ENCODE measurements at places on chromosomes 6 and 20.

GRCh38 chr6:131399433-131399832 lies 173.6 kb upstream of the ARG1 start:
- no peak for DNase-seq

DNA sequence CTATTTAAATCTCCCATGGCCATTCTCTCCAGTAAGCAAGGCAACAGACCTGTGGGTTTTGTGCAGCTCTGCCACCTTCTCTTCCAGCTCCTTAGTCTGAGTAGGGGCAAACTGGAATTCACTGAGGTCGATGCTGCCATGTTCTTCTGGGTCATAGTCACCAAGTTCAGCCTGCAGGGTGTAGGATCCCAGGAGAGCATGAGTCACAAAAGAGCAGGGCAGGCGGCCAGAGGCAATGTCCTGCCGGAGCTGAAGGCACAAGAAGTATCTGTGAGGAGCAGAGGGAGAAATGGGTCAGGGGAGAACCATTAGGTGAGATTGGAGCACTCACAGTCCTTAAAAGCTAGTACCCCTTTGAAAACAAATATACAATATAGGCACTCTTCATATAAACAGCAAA lies 73.7 kb downstream of the SMLR1 start:
- DNase-seq: peak; percentile 30

GRCh38 chr6:22101163-22101562 lies 195.7 kb downstream of the PRL start:
- no peak for DNase-seq

DNA sequence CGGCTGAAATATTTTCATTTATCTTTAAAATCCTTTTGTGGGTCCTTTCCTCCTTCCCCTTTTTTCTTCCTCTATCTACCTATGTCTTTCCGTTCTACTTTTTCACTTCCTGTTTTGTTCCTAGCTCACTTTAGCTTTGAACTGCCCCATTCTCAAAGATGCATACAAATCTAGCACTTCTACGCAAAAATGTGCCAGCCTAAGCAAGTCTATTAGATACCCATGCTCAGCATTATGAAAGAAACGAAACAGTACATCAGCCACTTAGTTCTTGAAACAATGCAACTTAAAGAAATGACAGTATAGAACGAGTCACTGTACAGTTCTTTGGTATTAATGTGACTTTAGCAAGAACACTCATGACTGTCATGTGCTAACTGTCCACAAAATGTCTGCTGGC lies 47.3 kb upstream of the MARCKS start:
- DNase-seq: no peak

GRCh38 chr20:32439132-32439829 lies 81.2 kb downstream of the ASXL1 start:
- no peak for DNase-seq

DNA sequence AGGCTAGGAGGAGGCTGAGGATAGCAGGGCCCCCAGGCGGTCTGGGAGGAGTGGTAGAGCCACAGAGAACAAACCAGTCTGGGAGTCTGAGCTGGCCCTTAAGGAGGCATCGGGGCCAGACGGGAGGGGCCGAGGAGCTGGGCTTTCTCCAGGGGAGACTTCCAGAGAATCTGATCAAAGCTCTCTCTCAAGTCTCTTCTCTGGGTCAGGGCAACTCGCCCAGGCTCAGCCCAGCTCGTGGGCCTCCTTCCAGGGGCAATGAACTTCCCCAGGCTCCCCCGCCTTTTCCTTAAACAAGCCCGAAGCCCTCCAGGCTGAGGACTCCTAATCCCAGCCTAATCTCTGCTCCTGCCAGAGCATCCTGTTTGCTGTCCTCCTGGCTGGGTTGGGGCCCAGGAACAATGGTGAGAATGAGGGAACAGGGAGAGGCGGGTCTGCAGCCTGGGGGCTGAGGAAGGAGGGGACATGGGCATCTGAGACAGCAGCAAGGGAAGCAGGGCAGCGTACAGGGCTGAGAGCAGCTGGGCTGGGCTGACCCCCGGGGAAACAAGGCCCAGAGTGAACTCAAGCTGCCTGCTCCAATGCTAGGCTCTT lies 173.6 kb downstream of the ANKRD60 start:
- DNase-seq: peak; percentile 92

DNA sequence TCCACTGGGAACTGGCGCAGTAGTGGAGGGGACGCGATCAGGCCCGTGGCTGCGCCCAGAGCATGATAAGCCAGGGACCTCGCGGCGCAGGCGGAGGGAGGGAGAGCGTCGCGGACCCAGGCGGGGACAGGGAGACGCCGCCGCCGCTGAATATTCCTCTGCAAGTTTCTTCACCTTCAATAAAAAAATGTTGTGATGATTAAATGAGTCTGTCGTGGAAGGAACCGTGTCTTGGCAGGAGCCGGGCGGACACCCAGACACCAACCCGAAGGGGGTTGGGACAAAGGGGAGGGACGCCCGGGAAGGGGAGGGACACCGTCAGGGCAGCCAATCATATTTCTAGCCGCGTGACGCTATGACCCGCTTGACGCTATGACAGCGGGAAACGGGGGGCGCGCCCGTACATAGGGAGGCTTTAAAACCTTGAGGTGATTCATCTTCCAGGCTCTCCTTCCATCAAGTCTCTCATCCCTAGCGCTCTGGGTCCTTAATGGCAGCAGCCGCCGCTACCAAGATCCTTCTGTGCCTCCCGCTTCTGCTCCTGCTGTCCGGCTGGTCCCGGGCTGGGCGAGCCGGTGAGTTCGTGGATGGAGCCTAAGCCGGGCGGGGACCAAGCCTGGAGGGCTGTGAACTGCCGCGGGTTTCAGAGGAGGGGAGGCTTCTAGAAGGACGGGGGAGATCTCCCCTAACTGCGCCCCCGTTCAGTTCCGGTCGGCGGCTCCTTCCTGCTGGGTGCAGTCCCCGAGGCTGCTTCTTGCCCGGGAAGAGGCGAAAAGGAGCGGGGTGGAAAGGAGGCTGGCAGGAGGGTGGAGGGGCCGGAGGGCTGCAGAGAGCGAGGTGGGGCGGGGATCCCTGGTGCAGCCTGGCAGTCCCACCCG lies at the start of gene ULBP2:
ULBP2 (plus strand) TSS at position 432 of the 878 bp plus-strand sequence; CDS start at position 491, 59 bp downstream.
- peak; percentile 81 for DNase-seq

- no peak for DNase-seq
These were observed 256.0 kb downstream of the LY86 start for GRCh38 chr6:6844530-6844929.

- peak; percentile 94 for DNase-seq
These were observed 103.2 kb upstream of the BEND6 start for GRCh38 chr6:56851541-56852259.

DNA sequence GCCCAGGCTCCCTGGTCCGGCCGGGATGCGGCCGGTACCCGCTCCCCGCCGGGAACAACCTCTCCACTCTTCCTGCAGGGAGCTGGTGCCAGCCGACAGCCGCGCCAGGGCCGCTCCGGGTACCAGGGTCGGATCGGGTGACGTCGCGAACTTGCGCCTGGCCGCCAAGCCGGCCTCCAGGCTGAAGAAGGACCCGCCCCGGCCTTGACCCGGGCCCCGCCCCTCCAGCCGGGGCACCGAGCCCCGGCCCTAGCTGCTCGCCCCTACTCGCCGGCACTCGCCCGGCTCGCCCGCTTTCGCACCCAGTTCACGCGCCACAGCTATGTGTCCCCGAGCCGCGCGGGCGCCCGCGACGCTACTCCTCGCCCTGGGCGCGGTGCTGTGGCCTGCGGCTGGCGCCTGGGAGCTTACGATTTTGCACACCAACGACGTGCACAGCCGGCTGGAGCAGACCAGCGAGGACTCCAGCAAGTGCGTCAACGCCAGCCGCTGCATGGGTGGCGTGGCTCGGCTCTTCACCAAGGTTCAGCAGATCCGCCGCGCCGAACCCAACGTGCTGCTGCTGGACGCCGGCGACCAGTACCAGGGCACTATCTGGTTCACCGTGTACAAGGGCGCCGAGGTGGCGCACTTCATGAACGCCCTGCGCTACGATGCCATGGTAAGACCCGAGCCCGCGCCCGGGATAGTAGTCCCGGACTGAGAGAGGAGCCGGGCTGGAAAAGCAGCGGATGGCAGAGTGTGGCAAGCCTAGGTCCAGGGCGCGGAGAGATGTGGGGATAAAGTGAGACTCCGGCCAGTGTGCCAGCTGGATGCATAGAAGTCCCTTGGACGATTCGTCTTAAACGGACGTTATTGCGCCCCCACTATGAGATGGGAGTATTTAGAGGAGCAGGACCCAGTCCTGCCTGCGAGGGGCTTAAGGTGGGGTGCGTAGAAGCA lies at the start of gene NT5E:
NT5E (plus strand) TSS at position 266 of the 942 bp plus-strand sequence; CDS start at position 323, 57 bp downstream.
- peak; percentile 78 for DNase-seq

DNA sequence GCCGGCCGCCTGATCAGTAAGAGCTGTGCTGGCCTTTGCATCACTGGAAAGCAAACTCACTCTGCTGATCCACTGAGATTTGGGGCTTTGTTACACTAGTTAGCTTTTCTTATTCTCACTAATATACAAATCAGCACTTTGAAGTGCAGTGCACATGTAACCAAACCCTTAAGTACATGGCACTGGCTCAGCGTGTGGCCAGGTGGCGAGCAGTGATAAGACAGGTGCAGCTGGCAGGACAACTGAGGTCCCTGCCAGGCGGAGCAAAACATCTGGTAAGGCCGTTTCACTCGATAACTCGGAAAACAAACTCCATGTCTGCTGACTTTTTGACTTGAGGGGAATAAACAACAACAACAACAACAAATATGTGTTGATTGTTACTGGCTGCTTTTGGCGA lies 11.0 kb downstream of the GFRA4 start:
- no peak for DNase-seq

- DNase-seq: no peak
These were observed 106.5 kb upstream of the NT5E start for GRCh38 chr6:85343428-85343827.

DNA sequence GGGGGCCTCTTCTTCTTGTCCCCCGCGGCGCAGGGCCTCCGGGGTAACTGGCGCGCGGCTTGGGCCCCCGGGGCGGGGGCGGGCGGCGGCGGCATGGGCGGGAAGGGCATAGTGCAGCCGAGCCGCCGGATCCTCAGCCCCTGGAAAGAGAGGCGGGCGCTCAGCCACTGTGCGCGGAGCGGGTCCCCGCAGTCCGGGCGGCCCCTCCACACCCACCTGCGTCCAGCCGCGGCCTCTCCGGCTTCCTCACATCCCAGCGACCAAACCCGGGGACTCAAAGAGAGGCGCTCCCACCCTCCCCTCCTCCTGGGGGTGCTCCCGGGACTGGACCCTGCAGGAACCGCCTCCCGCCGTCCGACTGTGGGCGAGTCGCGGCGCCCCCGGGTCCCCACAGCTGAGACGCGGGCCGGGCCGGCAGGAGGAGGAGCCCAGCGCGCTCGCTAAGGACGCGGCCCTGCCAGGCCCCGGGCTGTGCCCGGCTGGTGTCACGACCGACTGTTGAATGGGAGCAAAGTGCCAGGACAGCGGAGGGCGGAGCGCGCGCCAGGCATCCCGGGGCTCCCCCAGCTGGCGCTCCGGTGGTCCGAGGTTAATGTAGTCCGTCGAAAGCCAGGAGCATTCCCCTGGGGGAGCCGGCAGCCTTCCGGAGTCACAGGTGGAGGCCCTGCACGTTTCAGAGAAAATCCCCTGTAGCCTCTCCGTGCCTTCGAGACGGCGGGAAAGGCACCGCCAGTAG lies at the start of gene PRR18:
PRR18 (minus strand) TSS at position 360 of the 736 bp plus-strand sequence; CDS start at position 110, 250 bp downstream.
- DNase-seq: peak; percentile 40

DNA sequence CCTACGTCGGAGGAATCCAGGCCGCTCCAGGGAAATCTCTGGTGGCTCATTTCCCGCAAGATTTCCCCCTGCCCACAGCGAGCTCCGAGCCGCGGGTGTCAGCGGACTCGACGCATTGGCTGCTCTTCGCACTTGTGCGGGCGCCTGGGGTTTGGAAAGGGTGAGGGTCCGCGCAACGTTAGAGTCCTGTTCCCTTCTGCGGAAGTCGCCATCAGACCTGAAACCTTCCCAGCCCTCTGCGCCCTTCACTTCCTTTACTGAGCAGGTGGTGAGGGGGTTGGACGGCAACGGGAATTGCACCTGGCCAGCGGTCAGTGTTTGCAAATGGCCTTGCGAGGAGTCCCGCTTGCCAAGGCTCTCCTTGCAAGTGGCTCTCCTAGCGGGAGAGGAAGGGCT lies 8.4 kb downstream of the PAX1 start:
- DNase-seq: no peak

DNA sequence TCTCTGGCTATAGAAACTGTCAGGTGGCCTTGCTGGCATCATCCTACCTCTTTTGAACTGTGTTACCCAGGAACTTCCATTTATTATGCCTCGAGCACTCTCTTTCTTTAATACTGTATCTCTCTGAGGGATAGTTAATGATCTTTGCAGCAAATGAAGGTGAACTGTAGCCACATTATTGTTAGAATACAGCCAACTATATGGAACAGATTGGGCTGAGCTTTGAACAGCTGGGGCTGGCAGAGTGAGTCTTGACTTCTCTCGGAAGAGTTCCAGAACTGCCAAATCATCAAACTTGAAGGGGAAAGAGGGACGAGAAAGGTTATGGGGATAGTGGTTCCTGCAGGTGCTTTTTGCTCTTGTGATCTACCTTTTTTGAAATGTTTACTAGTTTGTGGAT lies 237.7 kb downstream of the PRL start:
- DNase-seq: no peak

GRCh38 chr6:40535819-40536380 lies 51.3 kb downstream of the LRFN2 start:
- DNase-seq: no peak

DNA sequence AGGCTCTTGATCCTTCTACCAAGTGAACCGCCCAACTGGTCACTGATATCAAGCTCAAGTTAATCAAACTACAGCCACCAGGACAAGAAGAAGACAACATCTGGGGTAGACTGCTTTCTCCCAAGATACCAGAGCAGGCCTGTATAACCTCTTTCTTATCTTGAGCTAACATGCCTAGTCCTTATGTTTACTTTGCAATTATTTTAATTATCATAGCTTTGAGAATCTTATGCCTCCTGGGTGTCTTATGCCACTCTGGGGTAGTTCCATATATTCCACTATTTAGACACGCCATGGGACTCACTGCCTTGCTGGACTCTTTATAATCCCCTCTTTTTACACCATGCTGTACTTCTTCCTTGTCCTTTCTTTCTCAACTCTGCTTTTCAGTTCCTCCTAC lies 41.5 kb upstream of the ECI2 start:
- DNase-seq: no peak

DNA sequence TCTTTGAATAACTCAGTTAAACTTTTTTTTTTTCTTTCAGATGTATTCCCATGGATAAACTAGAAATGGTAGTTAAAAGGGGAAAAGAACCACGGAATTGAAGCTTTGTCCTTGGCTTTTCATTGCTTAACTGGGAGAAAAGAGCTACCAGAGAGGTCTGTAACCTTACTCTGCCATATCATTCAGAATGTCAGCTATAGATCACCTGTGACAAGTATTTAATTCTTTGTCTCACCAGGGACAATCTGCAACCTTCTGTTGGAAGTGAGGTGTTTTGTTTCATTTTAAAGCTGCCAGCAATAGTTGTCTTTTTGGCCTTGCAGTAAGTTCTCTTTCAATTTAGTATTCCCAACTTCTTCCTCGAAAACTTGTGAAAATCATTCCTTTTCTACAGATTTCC lies 618.4 kb downstream of the FRK start:
- no peak for DNase-seq

- no peak for DNase-seq
These were observed 2.6 kb upstream of the ZSCAN12 start for GRCh38 chr6:28402197-28402596.

- peak; percentile 87 for DNase-seq
These were observed 36.2 kb downstream of the DCDC2 start for GRCh38 chr6:24321538-24322162.
